ENCODE measurements at places on chromosomes 6 and 20.

DNA sequence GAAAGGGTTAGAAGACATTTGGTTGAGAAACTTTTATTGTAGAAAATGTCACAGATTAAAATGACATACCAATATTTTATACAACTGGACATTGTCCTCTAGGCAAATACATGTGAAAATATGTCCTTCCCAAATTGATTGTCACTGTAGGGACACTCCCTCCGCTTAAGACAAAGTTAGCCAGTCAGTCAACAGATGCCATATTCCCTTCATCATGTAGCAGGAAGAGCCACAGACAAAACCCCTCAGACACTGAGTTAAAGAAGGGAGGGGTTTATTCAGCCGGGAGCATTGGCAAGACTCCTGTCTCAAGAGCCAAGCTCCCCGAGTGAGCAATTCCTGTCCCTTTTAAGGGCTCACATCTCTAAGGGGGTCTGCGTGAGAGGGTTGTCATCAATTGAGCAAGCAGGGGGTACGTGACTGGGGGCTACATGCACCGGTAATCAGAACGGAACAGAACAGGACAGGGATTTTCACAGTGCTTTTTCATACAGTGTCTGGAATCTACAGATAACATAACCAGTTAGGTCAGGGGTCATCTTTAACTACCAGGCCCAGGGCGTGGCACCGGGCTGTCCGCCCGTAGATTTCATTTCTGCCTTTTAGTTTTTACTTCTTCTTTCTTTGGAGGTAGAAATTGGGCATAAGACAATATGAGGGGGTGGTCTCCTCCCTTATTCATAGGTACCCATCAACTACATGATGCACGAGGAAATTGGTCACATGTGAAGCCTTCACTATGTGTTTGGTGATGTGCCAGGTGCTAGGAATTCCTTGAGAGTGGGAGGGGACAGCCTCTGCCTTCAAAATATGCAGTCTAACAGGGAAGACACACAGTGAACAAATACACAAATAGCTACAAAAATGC, 155.7 kb upstream of the CDYL start:
- no peak for DNase-seq

GRCh38 chr6:137738931-137739504, 128.0 kb upstream of the TNFAIP3 start:
- no peak for DNase-seq

GRCh38 chr20:37451616-37452015, 69.4 kb upstream of the NNAT start:
- no peak for DNase-seq

GRCh38 chr20:20070871-20071726, 18.8 kb downstream of the CFAP61 start:
- no peak for DNase-seq
